ENCODE measurements at places on chromosomes 1 and 21. TPM values are rescaled to one million over a fixed set of nuclear protein-coding genes. Genes with fewer than 3 reads are reported as not detected.

DNA sequence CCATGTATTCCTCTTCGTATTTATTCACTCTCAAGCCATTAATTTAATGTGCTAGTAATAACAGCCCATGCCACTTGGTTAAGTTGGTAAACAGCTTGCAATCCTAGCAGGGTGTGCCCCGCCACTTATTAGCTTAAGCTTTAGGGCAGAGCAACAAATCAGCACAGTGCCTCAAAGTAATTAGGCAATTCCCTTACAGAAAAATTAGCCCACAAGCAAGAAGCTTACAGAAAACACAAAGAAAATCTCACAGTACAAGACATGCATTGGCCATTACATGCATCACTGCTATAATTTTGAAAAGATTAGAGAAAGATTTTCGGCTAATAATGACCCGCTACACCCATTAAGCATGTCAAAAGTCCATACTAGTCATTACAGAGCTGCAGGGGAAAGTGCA is 47.6 kb downstream of the TGFB2 start:
- DNase-seq = no peak
- no peaks in the 10 kb centered on the region for H3K27me3 ChIP-seq
- H3K27ac ChIP-seq = no peak overlapping the region

DNA sequence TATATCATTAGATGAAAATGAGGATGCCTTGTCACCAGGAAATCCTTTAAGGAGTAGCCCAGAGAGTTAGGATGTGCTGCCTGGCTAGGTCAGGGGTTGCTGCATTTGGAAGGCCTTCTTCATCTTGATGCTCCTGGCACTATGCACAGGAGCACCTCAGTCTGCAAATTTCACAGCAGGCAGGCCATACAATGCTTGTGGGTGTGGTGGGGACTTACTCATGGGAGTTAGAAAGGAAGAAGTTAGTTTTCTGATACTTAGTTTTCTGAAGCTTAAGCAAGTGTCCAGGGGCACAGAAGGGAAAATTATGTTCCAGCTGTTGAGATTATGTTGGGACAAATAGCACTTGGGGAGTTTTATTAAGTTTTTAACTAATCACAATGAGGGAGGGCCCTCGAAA is 11.4 kb downstream of the HLX start:
- no peaks in the 10 kb centered on the region for H3K27me3 ChIP-seq
- no peak overlapping the region for H3K4me3 ChIP-seq
- DNase-seq = no peak
- H3K4me1 ChIP-seq = no peaks in the 10 kb centered on the region

ZNF648 gene
- 0.51 TPM for total RNA-seq

TMEM51 gene
- 2.1 TPM for total RNA-seq

DNA sequence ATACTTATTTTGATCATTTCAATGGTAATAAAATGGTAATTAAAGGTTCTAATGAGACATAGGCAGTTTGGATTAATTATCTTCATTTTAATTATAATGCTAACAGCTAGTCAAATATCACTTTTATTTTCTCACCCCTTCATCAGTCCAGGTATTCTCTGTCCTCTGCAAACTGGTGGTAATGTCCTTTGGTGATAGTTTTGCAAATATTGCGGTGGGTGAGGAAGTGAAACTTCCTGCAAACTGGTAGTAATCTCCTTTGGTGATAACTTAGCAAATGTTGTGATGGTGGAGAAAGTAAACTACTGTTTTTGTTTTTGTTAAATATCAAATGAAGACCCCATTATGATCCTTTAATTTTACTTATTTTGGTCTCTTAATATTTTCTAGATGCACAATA is 209.0 kb downstream of the AMY1C start:
- no peaks in the 10 kb centered on the region for H3K4me1 ChIP-seq
- H3K27ac ChIP-seq = no peak overlapping the region
- no peaks in the 10 kb centered on the region for H3K27me3 ChIP-seq
- H3K36me3 ChIP-seq = no peaks in the 10 kb centered on the region

OR14A2 gene
- total RNA-seq = not detected

BSND gene
- total RNA-seq = not detected

DNA sequence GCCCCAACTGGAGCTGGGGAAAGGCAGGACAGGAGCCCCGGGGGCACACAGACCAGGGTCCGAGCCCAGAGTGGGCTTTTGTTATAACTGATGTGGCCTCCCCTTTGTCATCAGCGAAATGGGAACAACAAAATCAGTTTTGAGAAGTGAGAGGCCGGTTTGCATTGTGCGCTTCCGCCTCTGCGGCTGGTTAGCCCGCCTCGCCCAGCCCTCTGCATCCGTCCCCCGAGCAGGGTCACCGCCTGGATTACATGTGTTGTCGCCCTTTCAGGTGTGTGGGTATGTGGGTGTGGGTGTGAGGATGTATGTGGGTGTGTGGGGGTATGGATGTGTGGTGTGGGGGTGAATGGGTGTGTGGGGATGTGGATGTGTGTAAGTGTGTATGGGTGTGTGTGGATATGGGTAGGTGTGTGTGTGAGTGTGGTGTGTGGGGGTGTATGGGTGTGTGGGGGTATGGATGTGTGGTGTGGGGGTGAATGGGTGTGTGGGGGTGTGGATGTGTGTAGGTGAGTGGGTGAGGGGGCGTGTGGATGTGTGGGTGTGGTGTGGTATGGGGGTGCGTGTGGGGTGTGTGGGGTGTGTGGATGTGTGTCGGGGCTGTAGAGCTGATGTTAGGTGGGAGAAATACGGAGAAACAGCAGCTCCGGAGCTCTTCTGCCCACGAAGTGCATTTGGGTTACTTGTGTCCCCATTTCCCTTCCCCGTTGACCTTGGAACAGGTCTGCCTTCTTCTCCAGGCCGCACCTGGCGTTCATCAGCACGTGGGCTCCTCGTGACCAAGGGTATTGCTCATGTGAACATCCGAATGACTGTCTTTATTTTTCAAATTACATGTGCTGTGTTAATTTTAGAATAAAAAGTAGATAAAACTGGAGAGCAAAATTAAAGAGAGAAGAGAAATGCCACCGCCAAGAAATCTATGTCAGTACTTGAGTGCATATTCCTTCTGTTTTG is 67.6 kb downstream of the FHAD1 start:
- no peak for DNase-seq
- no peak overlapping the region for H3K27ac ChIP-seq
- H3K4me3 ChIP-seq = no peak overlapping the region
- H3K36me3 ChIP-seq = no peaks in the 10 kb centered on the region
- H3K4me1 ChIP-seq = no peaks in the 10 kb centered on the region
- H3K27me3 ChIP-seq = no peaks in the 10 kb centered on the region

DNA sequence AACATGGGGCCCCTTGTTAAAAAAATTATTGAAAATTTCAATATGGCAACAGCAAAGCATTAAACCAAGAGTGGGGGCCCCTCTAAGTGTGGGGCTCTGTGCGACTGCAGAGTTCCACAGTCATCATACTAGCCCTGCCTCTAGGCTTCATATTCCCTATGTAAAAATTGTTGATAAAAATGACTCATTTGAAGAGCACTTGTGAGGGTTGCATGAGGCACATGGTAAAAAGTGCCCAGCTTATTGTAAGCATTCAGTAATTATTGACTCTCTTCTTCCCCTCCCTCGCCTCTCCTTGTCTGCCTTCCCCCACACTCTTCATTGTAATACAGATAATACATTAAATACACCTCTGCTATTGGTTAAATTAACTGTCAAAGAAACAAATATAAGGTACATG is 86.7 kb upstream of the PTBP2 start:
- no peaks in the 10 kb centered on the region for H3K27me3 ChIP-seq
- no peak overlapping the region for H3K4me3 ChIP-seq
- no peaks in the 10 kb centered on the region for H3K4me1 ChIP-seq
- DNase-seq = no peak
- no peak overlapping the region for H3K27ac ChIP-seq
- H3K36me3 ChIP-seq = no peaks in the 10 kb centered on the region

DNA sequence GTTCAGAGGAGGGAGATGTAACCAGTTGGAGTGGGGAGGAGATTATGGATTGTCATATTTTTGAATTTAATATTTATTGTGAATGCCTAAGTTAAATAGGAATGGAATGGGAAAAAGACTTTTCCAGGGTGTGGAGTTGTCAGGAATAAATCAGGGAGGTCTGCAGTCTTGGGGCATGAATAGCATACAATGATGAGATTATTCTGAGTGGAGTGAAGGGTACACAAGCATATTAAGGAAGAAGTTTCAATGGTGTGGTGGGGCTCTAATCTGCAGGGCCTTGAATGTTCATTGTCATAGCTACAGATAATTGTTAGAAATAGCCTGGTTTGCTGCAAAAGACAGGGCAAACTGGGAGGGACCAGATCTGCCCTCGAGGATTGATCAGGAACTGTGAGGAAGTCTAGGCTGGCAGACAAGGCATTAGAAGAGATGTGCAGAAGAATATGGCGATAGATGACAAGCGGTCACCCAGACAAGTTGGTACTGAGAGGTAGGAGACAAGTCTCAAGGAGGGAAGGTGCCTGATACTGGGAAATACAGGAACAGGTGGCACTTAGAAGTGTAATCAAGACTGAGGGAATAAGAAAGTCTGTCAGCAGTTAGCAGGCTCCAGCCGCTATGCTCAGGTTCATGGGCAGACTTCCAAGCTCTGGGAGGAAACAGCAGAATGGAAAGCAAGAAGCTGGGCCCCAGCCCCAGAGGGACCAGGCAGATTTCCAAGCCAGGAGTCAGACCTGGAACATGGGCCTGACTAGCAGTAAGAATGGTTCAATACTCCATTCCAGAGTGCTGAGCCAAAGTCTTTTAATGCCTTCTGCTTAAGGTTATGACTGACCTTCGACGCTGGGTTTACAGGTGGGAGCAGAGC is 20.9 kb upstream of the RGL1 start:
- H3K36me3 ChIP-seq = no peaks in the 10 kb centered on the region
- no peaks in the 10 kb centered on the region for H3K4me1 ChIP-seq
- H3K4me3 ChIP-seq = no peak overlapping the region
- no peaks in the 10 kb centered on the region for H3K27me3 ChIP-seq
- peak; percentile 29 for DNase-seq

- H3K27ac ChIP-seq = no peak overlapping the region
- no peak overlapping the region for H3K4me3 ChIP-seq
- no peaks in the 10 kb centered on the region for H3K4me1 ChIP-seq
- H3K27me3 ChIP-seq = no peaks in the 10 kb centered on the region
- no peaks in the 10 kb centered on the region for H3K36me3 ChIP-seq
Measured at GRCh38 chr1:205259324-205259832, 31.6 kb downstream of the TMCC2 start.

GRCh38 chr1:109185990-109186732 is 27.6 kb upstream of the SARS1 start:
- no peak overlapping the region for H3K4me3 ChIP-seq
- no peak for DNase-seq
- no peak overlapping the region for H3K27ac ChIP-seq
- H3K27me3 ChIP-seq = no peaks in the 10 kb centered on the region
- H3K4me1 ChIP-seq = peaks cover 10% of the 10 kb centered on the region
- no peaks in the 10 kb centered on the region for H3K36me3 ChIP-seq

CASQ2 gene
- total RNA-seq = 0.29 TPM

CHD5 gene
- total RNA-seq = not detected

HAO2 gene
- 49.8 TPM for total RNA-seq

DNA sequence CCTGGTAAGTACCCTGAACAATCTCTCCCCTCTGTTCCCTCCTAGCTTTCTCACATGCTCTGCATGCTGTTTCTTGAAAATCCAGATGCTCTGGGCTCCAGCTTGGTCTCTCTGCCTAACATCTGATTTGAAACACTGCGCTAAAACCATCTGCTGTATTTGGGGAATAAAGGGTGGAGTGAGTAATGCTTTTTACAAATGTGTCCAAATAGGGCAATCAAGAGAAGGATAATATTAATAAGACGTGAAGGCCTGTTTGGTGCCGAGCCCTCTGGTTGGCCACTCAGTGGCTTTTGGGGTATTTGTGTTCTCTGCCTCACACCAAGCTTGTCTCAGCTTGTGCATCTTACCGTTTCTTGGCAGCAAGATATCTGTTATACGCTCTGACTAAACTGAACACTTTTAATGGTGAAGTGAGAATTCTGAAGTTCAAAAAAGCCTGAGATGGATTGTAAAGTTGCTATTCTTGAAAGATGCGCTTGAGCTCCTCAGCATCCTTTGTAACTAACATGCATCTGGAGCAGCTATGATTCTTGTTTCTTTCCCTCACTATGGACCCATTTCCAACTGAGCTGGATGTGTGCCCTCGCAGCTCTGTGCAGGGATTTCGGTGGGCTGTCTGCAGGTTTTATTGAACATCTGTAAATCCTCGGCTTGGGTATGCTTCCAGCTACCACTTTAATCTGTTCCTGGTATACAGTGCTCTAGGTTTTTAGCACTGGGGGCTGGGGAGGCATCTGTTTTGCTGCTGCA is 269.4 kb downstream of the RWDD3 start:
- H3K27ac ChIP-seq = no peak overlapping the region
- H3K4me1 ChIP-seq = no peaks in the 10 kb centered on the region
- H3K27me3 ChIP-seq = no peaks in the 10 kb centered on the region
- no peak overlapping the region for H3K4me3 ChIP-seq
- no peaks in the 10 kb centered on the region for H3K36me3 ChIP-seq

PADI4 gene
- total RNA-seq = 0.84 TPM

GNG12 gene
- 32.2 TPM for total RNA-seq
